ENCODE measurements at places on chromosomes 2 and 18.

DNA sequence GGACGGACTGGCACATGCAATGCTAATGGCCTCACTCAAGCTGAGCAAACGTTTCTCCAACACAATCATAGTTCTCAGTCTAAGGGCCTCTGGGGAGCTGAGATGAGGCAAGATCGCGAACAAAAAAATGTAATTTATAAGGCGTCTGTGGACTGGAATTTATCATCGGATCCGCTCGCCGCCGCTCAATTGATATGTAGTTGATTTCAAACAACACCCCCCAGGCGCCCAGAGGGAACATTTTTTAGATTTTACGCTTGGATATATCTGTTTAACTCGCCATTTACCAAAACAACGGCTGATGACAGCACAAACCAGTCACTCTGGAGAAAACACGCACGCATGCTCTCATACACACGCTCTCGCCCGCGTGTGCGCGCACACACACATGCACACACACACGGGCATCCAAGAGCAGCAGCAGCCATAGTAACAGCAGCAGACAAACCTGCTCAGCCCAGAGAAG is 335.8 kb downstream of the SMAD2 start:
- peak; percentile 1 for DNase-seq

DNA sequence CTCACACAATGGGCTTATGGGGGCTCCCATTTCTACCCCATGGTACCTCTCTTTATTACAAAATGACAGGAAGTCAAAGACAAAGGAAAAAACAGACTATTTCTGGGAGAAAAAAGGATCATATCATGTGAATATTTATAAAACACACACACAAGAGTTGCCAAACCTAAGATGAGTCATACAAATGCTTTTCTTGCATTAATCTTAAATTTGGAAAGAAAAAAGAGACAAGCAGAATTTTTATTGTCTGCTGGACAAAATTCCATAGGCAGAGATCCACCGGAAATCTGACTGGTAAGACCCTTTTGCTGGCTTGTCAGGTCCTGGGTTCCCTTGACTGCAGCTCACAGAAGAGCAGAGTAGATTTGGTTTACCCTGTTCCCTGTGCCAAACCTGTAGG is 1732.3 kb upstream of the PIK3C3 start:
- DNase-seq, result peak; percentile 51

GRCh38 chr2:34578641-34579040 is 979.5 kb upstream of the FAM98A start:
- DNase-seq, result no peak

- no peak for DNase-seq
These were observed 96.7 kb downstream of the RHOB start for GRCh38 chr2:20543469-20544152.

- no peak for DNase-seq
These were observed 119.0 kb downstream of the GALNT13 start for GRCh38 chr2:153990771-153991170.

- DNase-seq, result peak; percentile 75
These were observed 141.7 kb upstream of the CCDC68 start for GRCh38 chr18:55100817-55101457.
